ENCODE measurements at places on chromosomes 12 and 14. TPM values are rescaled to one million over a fixed set of nuclear protein-coding genes. Genes with fewer than 3 reads are reported as not detected.

GRCh38 chr12:131136539-131136872 lies 182.8 kb downstream of the ADGRD1 start:
- no peak overlapping the region for H3K27ac ChIP-seq
- no peaks in the 10 kb centered on the region for H3K27me3 ChIP-seq
- H3K36me3 ChIP-seq: no peaks in the 10 kb centered on the region
- no peak overlapping the region for H3K4me3 ChIP-seq

- no peaks in the 10 kb centered on the region for H3K4me1 ChIP-seq
- H3K36me3 ChIP-seq: no peaks in the 10 kb centered on the region
- no peak for DNase-seq
Observed at GRCh38 chr14:69281450-69282169, 21.7 kb downstream of the GALNT16 start.

DNA sequence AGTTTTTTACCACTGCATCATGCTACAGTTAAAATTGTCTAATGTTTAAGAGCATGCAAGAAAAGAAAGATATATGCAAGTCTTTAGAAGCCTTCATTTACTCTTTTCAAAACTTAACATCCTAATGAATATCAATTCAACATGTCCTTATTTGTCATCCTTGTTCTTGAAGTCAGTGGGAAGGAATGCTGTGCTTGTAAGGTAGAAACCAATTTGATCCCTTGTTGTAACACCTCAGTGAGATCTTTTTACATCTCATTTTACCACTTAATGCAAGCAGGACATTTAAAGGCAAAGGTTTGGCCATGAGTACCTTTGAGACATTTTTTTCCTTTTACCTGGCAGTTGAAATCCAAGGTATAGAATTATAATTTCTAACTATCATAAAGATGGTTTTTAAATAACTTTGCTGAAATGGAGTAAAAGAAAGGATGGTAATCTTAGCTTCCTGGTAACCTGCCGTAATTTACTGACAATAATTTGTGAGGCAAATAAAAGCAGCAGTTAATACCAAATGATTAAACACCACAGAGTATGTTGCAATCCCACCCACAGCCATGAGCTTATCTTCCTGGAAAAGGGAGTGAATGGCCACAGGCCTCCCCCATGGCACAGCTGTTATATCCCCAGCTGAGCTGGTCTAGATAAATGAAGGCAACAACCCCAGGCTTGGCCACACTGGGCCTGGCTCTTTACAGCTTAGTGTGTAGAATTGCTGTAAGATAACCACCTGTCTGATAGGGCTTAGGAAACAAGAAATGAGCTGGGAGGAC lies 33.2 kb upstream of the STRN3 start:
- H3K27ac ChIP-seq: no peak overlapping the region
- peaks cover 13% of the 10 kb centered on the region for H3K4me1 ChIP-seq
- H3K36me3 ChIP-seq: no peaks in the 10 kb centered on the region
- no peak for DNase-seq

DNA sequence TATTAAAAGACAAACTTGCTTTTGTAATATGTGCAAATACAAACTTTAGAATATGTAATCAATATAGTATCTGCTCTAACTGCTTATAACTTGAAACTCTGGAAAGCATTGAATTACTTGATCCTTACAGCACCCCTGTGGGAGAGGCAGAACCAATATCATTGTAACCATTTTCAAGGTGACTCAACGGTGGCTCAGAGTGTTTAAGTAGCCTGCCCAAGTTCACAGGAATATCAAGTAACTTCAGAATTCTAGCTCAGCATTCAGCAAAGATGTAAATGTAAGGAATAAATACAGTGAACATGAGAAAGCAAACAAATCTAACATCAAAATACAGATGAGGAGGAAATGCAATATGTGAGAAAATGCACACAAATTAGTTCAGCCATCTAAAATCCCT lies 264.6 kb downstream of the NELL2 start:
- H3K4me3 ChIP-seq: no peak overlapping the region
- no peak for DNase-seq
- H3K27me3 ChIP-seq: no peaks in the 10 kb centered on the region
- H3K36me3 ChIP-seq: peaks cover 22% of the 10 kb centered on the region
- H3K27ac ChIP-seq: no peak overlapping the region

DNA sequence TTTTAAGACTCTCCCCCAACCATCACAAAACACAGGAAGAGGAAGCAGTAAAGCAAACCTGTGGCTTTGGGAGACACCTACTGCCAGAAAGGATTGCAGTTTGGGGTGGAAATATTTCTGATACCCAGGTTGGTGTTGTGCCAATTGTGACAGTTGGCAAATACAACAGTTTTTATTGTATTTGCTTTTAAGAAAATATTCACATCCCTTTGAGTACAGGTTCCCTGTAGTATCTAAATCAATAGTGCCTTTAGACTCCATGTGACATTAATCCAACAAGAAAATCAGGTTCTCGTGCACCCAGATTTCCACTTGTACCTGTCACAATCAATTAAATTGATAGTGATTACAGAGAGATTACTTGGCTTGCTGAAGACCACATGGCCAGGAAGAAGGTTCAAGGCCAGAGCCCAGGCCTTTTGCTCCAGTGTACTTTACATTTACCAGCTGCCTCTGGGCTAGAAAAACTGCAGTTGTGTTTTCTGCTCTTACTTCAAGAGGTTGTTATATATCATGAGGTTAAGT lies 361.2 kb downstream of the ATP23 start:
- H3K4me3 ChIP-seq: no peak overlapping the region
- no peaks in the 10 kb centered on the region for H3K4me1 ChIP-seq
- no peak overlapping the region for H3K27ac ChIP-seq
- DNase-seq: no peak

DNA sequence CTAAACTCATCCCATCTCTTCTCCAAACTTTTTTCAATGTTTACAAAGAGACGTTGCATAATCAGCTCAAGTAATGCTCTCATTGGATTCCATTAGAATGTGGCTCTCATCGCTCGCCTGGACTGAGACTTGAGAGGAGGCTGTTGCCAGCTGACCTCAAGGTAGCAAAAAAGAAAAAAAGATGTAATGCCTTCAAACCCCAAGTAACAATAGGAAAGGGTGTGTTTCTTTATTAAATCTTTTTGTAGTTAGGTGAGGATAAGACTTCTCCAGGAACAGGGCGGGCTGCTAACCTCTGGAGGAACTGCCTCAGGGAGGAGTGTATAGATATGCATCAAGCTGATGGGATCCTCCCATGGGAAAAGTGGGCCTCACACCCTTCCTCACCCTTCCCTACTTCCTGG lies 956 bp upstream of the PTHLH start:
- H3K4me1 ChIP-seq: peaks cover 31% of the 10 kb centered on the region
- no peak overlapping the region for H3K27ac ChIP-seq
- peaks cover 83% of the 10 kb centered on the region for H3K27me3 ChIP-seq
- no peak for DNase-seq

- DNase-seq: no peak
- peak overlapping the region; percentile 98 for H3K27ac ChIP-seq
- H3K4me3 ChIP-seq: peak overlapping the region; percentile 85
- peaks cover 48% of the 10 kb centered on the region for H3K4me1 ChIP-seq
Observed at GRCh38 chr12:62258941-62259630, 1.1 kb upstream of the USP15 start.

GRCh38 chr12:50186681-50187080 lies 19.5 kb upstream of the CERS5 start:
- DNase-seq: no peak
- H3K27me3 ChIP-seq: no peaks in the 10 kb centered on the region
- no peak overlapping the region for H3K4me3 ChIP-seq
- peak overlapping the region; percentile 61 for H3K27ac ChIP-seq
- peaks cover 29% of the 10 kb centered on the region for H3K4me1 ChIP-seq

DNA sequence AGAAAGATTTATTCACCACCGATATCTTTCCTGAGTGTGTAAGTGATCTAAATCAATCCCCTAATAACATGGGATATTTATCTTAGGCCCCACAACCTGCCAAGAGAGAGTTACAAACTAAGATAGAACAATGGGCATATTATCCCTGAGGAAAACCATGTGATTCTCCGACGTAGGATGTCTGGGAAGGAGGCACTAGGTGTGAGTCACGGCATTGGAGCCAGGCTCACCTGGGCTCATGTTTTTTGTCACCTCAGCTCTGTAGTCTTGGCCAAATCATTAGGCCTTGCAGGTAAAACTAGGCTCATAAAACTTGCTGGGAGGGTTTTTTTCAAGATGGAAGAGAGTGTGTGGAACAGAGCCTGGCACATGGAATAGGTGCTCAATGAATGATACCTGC lies 129.7 kb upstream of the PLEKHG7 start:
- H3K4me1 ChIP-seq: peaks cover 12% of the 10 kb centered on the region
- no peak overlapping the region for H3K4me3 ChIP-seq
- no peaks in the 10 kb centered on the region for H3K36me3 ChIP-seq
- no peaks in the 10 kb centered on the region for H3K27me3 ChIP-seq
- DNase-seq: no peak

GRCh38 chr12:19553175-19553574 lies 113.9 kb downstream of the AEBP2 start:
- H3K4me1 ChIP-seq: peaks cover 12% of the 10 kb centered on the region
- H3K27me3 ChIP-seq: no peaks in the 10 kb centered on the region
- peaks cover 8% of the 10 kb centered on the region for H3K36me3 ChIP-seq
- DNase-seq: no peak
- no peak overlapping the region for H3K4me3 ChIP-seq

HVCN1 gene
- total RNA-seq: 3.1 TPM

ADAMTS20 gene
- total RNA-seq: not detected
